ENCODE measurements at places on chromosomes 2 and 18. TPM values are rescaled to one million over a fixed set of nuclear protein-coding genes. Genes with fewer than 3 reads are reported as not detected.

ABCG8 gene
- not detected for total RNA-seq

ALKAL2 gene
- total RNA-seq = not detected

TUBA4B gene
- total RNA-seq = not detected

GRCh38 chr2:206783718-206784117 is 18.3 kb downstream of the FASTKD2 start:
- DNase-seq = no peak

DNA sequence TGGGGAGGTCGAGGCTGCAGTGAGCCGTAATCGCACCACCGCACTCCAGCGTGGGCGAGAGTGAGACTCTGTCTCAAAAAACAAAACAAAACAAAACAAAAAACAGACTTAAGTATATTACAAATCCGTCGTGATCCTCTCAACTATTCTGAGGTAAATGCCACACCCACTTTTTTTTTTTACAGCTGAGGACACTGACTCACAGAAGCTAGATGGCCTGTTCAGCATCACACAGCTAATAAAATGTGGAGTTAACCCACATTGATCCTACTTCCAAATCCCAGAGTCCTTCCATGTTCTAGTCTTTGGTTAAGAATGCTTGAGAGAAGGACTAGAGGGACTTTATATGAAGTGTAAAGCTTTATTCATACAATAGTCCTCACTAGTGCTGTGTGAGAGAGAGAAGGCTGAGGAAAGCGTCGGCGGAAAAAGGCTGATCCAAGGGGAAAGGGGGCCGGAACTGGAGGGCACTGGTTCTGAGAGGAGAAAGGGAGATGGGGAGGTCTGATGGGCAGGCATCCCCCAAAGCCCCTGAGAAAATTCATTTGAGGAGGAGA is 627 bp downstream of the RNF25 start:
- DNase-seq = peak; percentile 57

GRCh38 chr2:204127238-204127637 is 190.7 kb downstream of the ICOS start:
- no peak for DNase-seq

DNA sequence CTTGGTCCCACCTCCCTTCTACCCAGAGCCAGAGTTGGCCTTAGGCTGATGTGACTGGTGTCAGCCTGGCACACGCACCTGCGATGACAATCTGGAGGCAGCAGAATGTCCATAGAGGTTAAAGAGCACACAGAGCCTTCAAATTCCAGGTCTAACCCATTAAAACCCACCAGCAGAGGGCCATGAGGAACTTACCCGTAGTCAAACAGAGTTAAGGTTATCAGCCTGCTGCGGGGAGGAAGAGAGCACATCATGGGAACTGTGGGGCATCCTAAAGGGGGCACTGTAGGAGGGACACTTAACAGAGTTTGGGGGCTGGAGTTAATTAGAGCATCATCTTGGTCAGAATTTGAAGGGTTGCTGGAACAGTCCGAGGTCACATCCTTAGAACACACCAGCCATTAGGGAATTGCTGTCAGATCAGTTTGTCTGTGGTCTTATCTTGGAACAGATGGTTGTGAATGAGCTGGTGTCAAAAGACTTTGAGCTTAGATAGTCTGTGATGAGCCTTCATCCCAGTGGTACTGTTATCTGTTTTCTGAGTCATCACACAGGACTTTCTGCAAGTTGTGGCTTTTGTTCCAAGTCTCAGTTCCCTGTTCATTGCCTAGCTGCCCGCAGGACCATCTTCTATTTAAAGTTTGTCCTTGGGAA is 248.6 kb downstream of the LOXHD1 start:
- no peak for DNase-seq

- DNase-seq = no peak
Observed at GRCh38 chr2:173240083-173240482, 114.6 kb upstream of the CDCA7 start.

- DNase-seq = no peak
Observed at GRCh38 chr18:56510108-56510507, 128.3 kb downstream of the TXNL1 start.

All from foreskin keratinocyte (primary cell).